ENCODE measurements at places on chromosomes 1 and 21.
A peak's percentile ranks its signal among the peaks of the same experiment; 100 is the strongest.

- DNase-seq = no peak
These were observed 465.5 kb upstream of the TMPRSS15 start for GRCh38 chr21:18869104-18869503.

- DNase-seq = no peak
These were observed 19.5 kb upstream of the TNFRSF1B start for GRCh38 chr1:12147201-12147701.

GRCh38 chr1:14345946-14346550 is 252.4 kb upstream of the KAZN start:
- no peak for DNase-seq

DNA sequence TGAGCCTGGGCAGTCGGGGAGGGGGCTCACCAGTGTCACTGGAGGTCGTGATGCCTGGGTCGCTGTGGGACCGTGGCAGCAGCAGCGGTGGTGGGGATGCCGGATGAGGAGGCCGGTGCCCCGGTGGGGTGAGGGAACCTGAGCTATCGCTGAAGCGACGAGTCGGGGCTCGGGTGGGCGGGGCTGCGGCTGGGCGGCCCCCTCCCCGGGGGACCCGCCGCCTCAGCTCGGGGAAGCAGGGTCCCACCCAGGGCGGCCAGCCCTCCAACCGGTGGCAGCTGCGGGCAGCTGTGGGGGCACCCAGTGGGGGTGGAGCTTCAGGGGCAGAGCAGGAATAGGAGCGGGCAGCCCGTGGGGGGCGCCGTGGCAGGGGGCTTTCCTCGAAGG is 5.0 kb downstream of the ENTREP3 start:
- DNase-seq = no peak

DNA sequence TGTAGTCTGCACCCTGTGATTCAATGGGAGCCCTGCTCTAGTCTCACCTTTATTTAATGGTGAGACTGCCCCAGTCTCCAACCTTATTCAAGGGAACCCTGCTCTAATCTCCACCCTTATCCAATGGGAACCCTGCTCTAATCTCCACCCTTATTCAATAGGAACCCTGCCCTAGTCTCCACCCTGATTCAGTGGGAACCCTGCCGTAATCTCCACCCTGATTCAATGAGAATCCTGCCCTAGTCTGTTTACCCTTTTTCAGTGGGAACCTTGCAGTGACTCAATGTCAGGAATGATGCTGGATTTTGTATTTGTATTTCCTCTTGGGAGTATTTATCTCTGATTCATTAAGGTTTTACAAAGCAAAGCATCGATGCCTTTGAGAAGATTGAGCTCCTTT is 39.5 kb downstream of the TRPM2 start:
- DNase-seq = no peak

GRCh38 chr1:207814469-207814868 is 62.6 kb downstream of the CD46 start:
- no peak for DNase-seq

DNA sequence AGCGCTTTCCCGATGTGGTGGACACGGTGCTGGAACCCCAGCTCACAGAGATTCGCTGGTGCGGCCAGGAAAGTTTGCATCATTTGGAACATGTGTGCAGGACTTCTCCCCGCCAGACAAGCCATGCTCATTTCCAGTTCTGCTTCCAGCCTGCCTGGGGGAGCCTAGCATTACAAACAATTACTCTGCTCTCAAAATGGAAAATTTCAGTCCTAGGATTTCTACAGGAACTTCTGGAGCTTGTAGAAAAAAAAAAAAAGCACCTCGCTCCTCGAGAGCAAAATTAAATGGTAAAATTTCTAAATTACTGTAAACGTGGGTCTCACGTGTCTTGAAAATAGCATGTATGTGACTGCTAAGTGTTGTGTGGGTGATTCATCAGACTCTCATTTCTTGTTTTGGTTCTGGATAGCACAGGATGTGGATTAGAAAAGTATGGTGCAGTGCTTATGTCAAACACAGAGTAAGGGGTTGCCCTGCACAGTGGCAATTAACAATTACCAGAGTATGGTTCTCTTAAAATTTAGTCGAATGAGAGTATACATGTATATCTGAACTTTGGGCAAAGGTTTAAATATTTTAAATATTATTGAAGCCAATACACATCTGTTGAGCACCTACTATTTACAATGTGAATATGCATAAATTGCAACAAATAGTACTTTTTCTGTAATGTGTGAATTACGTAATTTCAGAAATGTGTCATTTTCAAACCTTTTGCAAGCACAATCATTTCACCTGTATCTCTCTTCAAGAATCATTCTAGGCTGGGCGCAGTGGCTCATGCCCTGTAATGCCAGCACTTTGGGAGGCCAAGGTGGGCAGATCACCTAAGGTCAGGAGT is 61.8 kb upstream of the PTGFRN start:
- peak; percentile 26 for DNase-seq

- DNase-seq = no peak
These were observed 24.7 kb downstream of the TENT5C start for GRCh38 chr1:117630423-117630998.

DNA sequence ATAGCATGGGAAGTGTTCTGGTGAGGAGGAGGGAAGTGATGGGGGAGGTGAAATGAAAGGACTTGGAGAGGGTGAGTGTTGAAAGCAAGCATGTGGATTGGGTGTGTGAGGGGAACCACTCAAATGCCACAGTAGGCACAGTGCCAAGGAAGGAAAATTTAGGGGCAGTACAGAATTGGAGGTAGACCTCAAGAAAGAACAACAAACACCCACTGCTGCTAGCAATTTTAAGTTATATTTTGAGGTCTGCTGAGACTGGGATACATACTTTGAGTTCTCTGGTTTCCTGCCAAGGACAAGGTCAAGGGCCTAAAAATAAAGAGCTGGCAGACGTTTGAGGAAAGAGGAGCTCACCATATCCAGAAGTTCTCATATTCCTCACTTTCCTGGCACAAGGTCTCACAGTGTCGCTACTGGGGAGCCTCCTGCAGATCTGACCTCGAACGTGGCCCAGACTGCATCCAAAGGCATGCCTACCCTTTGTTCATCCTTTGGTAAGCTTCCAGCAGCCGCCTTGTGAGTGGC is 104.0 kb downstream of the BRINP2 start:
- no peak for DNase-seq

DNA sequence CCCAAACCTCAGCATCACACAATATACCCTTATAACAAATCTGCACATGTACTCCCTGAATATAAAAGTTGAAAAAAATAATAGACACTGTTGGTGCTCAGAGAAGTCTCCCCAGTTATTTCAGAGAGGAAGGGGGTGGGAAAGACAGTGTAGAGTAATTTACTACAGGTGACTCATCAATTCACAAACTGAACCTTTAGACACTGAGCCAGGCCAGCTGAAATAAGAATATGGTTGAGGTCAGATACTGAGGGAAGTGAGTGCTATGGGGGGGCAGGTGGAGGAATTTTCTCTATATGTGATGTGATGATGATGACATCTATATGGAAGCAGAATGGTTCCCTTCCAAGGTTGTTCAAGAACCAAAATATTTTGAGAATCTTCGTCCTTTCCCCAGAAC is 50.1 kb downstream of the MRPL39 start:
- DNase-seq = no peak

GRCh38 chr1:29356663-29357062 is 120.3 kb downstream of the PTPRU start:
- DNase-seq = no peak

DNA sequence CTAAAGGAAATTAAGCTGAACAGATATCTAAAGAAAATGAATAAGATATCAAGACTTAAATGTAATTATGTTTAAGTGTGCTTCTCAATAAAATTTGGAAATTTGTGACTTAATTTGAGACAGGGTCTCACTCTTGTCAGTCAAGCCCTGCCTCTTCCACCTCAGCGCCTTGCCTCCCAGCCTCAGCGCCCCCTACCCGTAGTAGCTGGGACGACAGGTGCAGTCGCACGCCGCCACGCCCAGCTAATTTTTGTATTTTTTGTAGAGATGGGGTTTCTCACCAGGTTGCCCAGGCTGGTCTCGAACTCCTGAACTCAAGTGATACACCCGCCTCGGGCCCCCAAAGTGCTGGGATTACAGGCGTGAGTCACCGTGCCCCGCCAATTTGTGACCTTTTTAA is 117.0 kb downstream of the CLEC20A start:
- no peak for DNase-seq

DNA sequence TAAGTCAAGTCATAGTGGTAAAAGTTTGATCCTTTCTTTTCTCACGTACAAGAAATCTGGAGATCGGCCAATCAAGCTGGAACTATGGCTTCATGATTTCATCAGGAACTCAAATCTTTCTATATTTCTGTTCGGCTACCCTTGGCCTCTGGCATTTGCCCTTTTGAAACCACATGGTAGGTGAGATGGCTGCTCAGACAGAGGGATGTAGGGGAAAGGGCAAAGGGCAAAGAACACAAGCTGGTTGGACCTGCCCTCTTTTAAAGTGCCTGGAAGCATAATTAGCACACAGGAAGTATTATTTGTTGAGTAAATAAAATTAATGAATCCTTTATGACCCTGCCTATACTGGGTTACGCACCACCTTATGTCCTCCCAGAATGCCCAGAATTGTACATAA is 11.5 kb upstream of the RGS1 start:
- no peak for DNase-seq

- no peak for DNase-seq
These were observed 80.5 kb upstream of the SOX13 start for GRCh38 chr1:203992440-203992839.

DNA sequence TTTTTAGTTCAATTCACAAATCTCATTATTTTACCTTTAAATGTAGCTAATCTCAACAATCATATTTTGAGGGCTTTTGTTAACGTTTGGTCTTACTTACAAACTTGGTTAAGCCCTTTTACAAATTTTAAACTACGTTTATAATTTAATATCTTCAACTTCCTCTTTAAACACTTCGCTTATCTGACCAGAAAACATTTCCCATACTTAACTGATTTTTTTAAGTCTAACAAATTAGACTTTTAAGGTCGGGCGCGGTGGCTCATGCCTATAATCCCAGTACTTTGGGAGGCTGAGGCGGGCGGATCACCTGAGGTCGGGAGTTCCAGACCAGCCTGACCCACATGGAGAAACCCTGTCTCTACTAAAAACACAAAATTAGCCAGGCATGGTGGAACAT is 300.9 kb downstream of the LMX1A start:
- no peak for DNase-seq

DNA sequence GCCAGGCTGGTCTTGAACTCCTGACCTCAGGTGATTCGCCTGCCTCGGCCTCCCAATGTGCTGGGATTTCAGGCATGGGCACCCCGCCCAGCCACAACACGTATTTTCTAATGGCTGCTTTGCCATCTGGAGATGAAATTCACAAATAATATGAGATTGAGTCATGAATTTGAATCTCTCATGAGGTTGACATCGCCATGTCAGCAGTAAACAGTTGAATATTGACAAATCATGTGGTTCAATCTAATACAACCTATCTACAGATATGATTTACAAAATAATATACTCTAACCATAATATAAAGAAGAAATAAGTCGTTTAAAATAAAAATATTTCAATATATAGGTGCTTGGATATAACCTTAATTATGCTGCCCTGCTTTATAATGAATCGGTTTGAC is 42.1 kb downstream of the MYOM3 start:
- DNase-seq = no peak

- no peak for DNase-seq
These were observed 45.9 kb upstream of the PUM1 start for GRCh38 chr1:31111290-31111951.

DNA sequence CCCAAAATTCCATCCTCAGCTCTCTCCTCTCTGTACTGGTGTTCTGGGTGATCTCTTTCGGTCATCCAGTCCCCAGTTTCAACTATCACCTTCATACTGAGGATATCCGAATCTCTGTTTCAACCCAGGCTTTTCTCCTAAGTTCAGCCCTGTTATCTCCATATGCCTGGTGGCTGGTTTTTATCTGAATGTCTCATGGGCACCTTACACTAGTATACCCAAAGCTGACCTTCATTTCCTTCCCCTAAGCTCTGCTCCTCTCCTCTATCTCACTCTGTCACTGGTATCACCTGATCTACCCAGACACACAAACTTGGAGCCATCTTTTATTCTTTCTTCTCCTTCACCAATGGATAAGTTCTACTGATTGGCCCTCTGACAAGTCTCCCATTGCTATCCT is 53.0 kb downstream of the LRRC71 start:
- DNase-seq = no peak

DNA sequence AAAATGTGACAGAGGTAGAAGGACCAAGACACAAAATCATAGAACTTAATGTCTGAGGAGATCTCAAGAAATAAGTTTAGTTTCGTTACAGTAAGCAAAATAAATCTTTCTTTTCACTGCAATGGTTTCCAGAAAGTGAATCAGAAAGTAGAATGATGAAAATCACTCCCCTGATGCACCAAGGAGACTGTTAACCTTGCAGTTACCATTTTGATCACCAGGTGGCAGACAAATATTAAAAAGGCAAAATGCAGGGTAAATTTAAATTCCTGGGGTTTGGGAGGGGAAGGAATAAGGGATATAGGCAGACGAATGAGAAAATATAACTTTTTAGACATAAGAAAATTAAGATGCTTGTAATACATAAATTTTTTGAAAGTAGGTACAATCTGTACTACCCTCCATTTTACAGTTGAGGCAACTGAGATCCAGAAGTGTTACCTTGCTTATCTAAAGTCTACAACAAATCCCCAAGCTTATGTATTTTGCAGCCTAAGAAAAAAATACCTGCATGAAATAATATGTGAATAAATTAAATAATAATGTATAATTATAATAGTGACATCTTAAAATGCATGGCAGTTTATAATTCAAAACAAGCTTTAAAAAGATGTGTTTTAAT is 253.2 kb downstream of the CRB1 start:
- no peak for DNase-seq

- no peak for DNase-seq
These were observed 34.2 kb downstream of the L1TD1 start for GRCh38 chr1:62228883-62229187.

DNA sequence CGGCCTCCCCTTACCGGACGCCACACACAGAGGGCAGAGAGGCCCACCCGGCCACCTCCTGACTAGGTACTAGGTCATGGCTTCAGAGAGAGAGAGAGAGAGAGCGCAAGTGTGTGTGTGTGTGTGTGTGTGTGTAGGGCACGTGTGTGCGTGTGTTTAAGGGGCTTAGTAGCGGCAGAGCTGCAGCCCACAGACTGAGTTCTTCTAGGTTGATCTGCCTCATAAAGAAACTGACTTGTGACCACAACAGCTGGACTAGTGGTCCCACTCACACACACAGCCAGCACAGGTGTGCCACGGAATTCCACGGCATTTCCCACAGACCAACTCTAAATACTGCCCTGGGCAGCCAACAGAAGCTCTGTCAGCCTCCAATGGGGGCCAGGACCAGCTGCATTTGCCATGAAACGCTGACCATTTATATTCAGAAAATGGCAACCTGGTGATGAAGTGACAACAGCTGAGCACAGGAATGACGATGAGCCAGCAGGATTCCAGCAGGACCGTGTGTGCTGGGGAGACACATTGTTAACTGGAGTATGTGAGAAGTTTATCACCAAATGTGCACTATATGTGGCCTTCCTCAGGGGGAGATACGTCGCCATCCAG is 38.8 kb upstream of the GPR153 start:
- DNase-seq = no peak

- DNase-seq = no peak
These were observed 9.2 kb downstream of the THBS3 start for GRCh38 chr1:155198547-155198906.

- DNase-seq = peak; percentile 60
These were observed 1.7 kb upstream of the RASAL2 start for GRCh38 chr1:178091986-178092745.

Data from amniotic stem cell (primary cell).